ENCODE measurements at places on chromosomes 2 and 18.

GRCh38 chr2:231677632-231678104 is 30.7 kb upstream of the PTMA start:
- no peak overlapping the region for H3K27ac ChIP-seq
- H3K27me3 ChIP-seq = no peaks in the 10 kb centered on the region
- H3K36me3 ChIP-seq = no peaks in the 10 kb centered on the region

- no peaks in the 10 kb centered on the region for H3K27me3 ChIP-seq
- peak overlapping the region; percentile 86 for H3K27ac ChIP-seq
- DNase-seq = no peak
- no peak overlapping the region for H3K4me3 ChIP-seq
- H3K36me3 ChIP-seq = peaks cover 41% of the 10 kb centered on the region
Measured at GRCh38 chr18:8754995-8755960, 49.9 kb downstream of the MTCL1 start.

DNA sequence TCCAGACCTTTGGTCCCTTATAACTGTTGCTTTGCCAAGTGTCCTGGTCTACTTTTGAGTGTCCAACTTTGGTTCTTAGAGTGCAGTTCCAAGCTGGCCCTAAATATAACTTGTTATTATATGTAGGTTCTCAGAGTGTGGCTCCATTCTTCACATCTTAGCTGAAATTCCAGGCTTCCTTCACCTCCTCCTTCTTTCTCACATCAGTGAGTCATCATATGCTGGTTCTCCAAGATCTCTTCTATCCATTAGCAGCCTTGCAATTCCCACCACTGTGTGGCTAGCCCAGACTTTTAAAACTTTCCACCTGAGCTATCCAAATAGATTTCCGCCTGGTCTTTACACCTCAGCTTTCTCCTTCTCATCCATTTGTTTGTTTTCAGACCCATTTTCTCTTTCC is 12.6 kb upstream of the CXCR4 start:
- H3K36me3 ChIP-seq = no peaks in the 10 kb centered on the region
- DNase-seq = no peak
- peaks cover 25% of the 10 kb centered on the region for H3K27me3 ChIP-seq
- H3K4me3 ChIP-seq = no peak overlapping the region
- H3K27ac ChIP-seq = no peak overlapping the region

GRCh38 chr2:64485331-64485730 is 31.4 kb downstream of the LGALSL start:
- H3K27ac ChIP-seq = no peak overlapping the region
- peaks cover 22% of the 10 kb centered on the region for H3K27me3 ChIP-seq
- DNase-seq = no peak
- H3K36me3 ChIP-seq = no peaks in the 10 kb centered on the region
- no peak overlapping the region for H3K4me3 ChIP-seq

DNA sequence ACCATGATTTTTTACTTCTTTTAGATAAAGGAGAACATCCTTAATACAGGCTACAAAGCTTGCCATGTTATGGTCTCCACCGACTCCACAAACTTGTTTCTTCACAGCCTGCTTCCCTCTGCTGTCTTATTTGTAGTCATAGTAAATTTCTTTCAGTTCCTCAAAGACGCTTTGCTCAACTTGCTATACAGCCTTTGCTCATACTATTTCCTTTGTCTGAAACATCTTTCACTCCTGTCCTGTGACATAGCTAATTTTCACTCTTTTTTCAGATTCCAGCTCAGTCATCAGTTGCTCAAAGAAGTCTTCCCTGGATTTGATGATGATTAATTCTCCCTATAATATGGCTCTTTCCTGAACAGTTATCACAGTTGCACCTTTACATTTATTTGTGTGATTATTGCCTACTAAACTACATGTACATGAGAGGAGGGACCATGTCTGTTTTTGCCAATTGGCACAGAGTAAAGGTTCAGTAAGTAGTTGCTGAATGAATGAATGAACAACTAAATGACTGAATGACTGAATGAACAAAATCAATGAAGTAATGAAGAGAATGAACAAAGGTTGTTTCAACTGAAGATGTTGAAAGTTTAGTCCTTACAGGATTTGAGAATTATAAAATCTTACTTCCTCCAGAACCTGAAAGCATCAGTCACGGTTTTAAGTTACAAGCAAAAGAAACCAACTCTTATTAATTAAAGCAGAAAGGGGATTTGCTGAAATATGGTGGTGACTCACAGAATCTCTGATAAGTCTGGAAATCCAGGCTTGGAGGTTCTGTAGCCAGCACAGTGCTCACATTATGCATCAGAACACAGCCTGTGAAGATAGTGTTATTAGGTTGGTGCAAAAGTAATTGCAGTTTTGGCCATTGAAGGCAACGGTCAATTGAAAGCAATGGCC is 186.4 kb upstream of the FAM98A start:
- no peak overlapping the region for H3K27ac ChIP-seq
- DNase-seq = no peak
- H3K4me3 ChIP-seq = no peak overlapping the region
- H3K36me3 ChIP-seq = no peaks in the 10 kb centered on the region
- no peaks in the 10 kb centered on the region for H3K4me1 ChIP-seq

- H3K4me1 ChIP-seq = peaks cover 6% of the 10 kb centered on the region
- H3K4me3 ChIP-seq = no peak overlapping the region
- no peaks in the 10 kb centered on the region for H3K36me3 ChIP-seq
- no peaks in the 10 kb centered on the region for H3K27me3 ChIP-seq
- H3K27ac ChIP-seq = no peak overlapping the region
Measured at GRCh38 chr2:84482603-84483002, 23.5 kb upstream of the SUCLG1 start.

DNA sequence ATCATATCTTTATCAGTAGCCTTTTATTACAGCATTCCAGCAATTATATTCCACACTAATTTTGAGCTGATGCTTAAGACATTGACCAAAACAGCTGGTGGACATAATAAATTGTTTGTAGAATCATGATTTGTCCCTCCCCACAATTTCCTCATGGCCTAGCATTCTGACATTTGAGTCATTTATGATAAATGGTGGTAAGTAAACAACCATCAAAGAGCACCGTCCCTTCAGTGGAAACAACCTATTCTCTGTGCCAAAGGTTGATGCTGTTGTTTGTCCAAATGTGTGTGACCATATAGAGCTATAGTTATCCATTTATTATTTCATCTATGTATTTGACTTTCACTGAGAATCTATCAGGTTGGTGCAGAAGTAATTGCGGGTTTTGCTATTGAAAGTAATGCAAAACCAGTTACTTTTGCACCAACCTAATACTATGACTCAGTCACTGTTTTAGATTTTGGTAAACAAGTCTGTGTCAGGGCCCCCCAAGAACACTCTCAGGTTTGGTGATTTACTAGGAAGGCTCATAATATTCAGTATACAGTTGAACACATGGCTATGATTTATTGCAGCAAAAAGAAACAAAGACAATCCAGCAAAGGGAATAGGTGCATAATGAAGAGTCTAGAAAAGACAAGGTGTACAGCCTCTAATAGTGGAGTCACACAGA is 608.7 kb upstream of the REG3G start:
- H3K36me3 ChIP-seq = no peaks in the 10 kb centered on the region
- no peaks in the 10 kb centered on the region for H3K4me1 ChIP-seq
- DNase-seq = no peak
- H3K27me3 ChIP-seq = no peaks in the 10 kb centered on the region

- peaks cover 13% of the 10 kb centered on the region for H3K4me1 ChIP-seq
- no peaks in the 10 kb centered on the region for H3K36me3 ChIP-seq
- no peaks in the 10 kb centered on the region for H3K27me3 ChIP-seq
- no peak overlapping the region for H3K4me3 ChIP-seq
- DNase-seq = no peak
Measured at GRCh38 chr2:174780191-174780840, 16.0 kb upstream of the CHRNA1 start.

DNA sequence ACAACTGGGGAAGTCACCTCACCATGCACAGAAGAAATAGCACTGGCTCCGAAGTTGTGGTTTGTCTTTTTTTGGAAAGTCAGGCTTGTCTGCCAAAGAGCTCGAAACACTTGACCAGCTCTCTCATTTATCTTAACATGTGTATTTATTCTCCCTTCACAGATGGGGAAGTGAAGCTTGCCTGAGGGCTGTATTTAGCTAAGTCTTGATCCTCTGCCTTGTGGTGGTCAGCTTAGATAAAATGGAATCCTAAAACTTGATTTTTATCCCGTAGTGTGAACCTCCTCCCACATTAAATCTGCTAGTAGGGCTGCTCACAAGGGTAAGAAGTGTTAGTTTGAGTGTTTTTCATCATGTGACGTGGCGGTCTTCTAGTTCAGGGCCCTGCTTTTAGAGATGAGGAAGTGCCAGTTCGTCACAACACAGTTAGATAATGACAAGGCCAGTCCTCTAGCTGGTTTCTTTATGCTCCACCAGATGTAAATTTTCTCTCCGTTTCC is 89.7 kb downstream of the TMEM247 start:
- DNase-seq = no peak
- H3K4me1 ChIP-seq = no peaks in the 10 kb centered on the region
- H3K4me3 ChIP-seq = no peak overlapping the region
- H3K27me3 ChIP-seq = no peaks in the 10 kb centered on the region
- peaks cover 75% of the 10 kb centered on the region for H3K36me3 ChIP-seq

DNA sequence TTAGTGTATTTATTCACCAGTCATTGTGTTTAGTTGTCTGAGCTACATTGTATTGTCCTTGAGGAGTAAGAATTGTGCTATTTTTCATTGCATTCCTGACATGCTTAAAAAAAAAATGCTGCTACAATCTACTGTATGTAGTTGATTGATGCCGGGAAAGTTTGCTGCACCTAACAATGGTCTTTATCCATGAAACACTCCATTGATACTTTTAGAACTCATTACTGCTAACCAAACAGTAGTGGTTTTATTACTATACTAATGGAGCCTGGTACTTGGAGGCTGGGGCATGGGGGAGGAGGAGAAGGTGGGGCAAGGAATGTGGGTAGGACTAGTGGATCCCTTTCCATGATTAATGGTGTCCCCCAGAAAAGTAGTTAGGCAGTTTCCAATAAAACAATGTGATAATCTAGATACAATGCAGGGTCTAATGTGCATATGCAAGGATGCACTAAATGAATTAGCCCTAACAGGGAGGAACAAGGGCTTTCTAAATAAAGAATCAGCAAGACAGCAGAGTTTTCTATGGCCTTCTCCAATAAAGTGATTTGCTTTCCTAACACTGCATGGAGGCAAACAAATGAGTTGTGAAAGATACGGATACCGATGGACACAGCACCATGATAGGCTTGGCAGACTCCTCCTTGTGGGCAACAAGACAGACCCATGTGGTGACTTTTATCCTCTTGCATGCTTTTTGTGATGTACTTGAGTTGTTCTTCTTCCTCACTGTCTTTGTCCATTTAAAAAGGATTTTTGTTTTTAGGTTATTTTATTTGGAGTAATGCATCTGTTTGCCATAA is 78.5 kb downstream of the FMNL2 start:
- DNase-seq = no peak
- no peaks in the 10 kb centered on the region for H3K27me3 ChIP-seq
- no peak overlapping the region for H3K4me3 ChIP-seq
- peaks cover 8% of the 10 kb centered on the region for H3K4me1 ChIP-seq

- H3K27ac ChIP-seq = no peak overlapping the region
- H3K4me1 ChIP-seq = no peaks in the 10 kb centered on the region
- H3K36me3 ChIP-seq = no peaks in the 10 kb centered on the region
- H3K4me3 ChIP-seq = no peak overlapping the region
- no peaks in the 10 kb centered on the region for H3K27me3 ChIP-seq
- DNase-seq = no peak
Measured at GRCh38 chr2:161980976-161981375, 93.0 kb downstream of the DPP4 start.

DNA sequence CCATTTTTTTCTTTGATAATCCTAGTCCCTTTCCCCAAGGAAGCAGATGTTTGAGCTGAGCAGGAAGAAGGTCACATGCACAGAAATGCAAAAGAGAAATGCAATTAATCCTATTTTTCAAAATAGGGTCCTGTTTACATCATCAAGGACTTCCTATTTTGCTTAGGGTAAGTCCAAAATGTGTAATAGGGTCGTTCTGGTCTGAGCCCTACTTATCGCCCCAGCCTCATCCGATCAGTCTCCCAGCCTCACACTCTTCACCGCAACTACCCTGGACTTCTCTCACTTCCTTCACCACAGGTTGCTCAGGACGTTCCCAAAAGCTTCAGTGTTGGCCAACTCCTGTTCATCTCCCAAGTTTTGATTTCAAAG is 32.8 kb downstream of the FOSL2 start:
- no peak overlapping the region for H3K4me3 ChIP-seq
- no peak overlapping the region for H3K27ac ChIP-seq
- peaks cover 7% of the 10 kb centered on the region for H3K36me3 ChIP-seq

DNA sequence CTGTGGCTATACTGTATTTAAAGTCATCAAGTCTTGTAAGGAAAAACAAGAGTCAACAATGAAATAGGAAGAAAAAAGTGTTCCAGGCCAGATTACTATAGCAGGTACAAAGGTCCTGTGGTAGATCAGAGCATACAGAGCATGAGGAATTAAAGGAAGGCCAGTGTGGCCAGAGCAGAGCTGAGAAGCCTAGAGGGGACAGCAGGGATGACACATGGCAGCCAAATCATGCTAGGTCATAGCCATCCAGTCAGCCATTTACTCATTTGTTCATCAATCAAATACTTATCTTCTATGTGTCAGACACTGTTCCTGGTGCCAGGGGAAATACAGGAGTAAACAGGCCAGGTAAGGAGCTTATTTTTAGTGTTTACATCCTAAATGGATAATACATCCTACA is 24.3 kb downstream of the ADD2 start:
- H3K27ac ChIP-seq = no peak overlapping the region
- no peaks in the 10 kb centered on the region for H3K36me3 ChIP-seq
- DNase-seq = no peak

GRCh38 chr18:25672490-25672889 is 320.5 kb upstream of the ZNF521 start:
- no peaks in the 10 kb centered on the region for H3K36me3 ChIP-seq
- no peaks in the 10 kb centered on the region for H3K27me3 ChIP-seq
- no peak overlapping the region for H3K4me3 ChIP-seq
- no peak for DNase-seq
- H3K4me1 ChIP-seq = no peaks in the 10 kb centered on the region
- H3K27ac ChIP-seq = no peak overlapping the region

DNA sequence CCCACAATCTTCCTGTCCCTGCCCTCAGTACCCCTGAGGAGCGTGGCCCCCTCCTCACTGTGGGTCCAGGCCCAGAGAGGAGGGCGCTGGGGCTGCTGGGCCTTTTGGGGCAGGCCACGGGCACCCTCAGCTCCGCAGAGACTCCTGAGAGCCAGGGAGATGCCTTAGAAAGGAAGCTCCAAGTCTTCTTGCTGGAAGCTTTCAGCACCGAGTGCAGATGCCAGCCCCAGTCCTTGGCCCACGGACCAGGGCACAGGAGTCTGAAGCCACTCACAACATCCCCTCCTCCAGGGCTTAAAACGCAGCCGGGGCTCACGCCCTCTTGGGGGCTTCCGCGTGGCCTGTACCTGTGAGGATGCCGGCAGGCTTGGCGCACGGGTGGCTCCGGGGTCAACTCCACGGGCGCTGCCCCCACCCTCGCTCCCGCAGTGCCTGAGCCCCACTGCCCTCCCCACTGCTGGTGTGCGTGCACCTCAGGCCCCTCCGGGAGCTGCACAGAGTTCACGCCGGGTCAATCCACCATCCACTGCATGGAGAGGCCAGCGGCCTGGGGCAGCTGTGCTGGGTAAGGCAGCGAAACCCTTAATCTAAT is 72.1 kb upstream of the CTDP1 start:
- H3K36me3 ChIP-seq = no peaks in the 10 kb centered on the region
- no peak overlapping the region for H3K27ac ChIP-seq
- peaks cover 15% of the 10 kb centered on the region for H3K4me1 ChIP-seq
- no peak for DNase-seq
